ENCODE measurements at places on chromosomes 12 and 14.

DNA sequence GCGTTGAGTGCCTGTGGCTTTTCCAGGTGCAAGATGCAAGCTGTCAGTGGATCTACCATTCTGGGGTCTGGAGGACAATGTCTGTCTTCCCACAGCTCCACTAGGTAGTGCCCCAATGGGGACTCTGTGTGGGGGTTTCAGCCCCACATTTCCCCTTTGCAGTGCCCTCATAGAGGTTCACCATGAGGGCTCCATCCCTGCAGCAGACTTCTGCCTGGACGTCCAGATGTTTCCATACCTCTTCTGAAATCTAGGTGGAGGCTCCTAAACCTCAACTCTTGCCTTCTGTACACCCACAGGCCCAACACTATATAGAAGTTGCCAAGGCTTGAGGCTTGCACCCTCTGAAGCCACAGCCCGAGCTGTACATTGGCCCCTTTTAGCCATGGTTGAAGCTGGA lies 52.9 kb downstream of the PRKCH start:
- DNase-seq: no peak

DNA sequence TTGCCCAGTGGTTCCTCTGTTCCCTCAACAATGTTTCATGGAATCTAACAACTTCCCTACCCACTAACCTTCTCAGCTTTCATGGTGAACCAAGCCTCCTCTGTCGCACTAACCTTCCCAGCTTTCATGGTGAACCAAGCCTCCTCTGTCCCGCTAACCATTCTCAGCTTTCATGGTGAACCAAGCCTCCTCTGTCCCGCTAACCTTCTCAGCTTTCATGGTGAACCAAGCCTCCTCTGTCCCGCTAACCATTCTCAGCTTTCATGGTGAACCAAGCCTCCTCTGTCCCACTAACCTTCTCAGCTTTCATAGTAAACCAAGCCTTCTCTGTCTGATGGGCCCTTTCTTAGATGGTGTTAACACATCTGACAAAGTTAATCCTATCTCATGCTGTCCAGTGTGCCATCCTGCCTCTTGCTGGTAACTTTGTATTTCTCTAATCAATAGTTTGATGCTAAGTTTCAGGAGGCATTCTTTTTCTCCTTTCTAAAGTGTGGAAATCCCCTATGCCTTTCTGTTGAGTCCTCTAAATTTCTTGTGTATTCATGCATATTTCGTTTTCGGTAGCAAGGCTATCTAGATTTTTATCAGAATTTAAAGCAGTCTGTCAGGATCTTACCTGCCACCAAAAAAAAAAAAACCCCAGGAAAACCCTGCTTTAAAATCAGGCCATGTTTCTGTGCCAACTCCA lies 26.8 kb upstream of the KCNK13 start:
- DNase-seq: no peak

- no peak for DNase-seq
These were observed 52.1 kb downstream of the RIN3 start for GRCh38 chr14:92565718-92566115.

- DNase-seq: no peak
These were observed 24.3 kb upstream of the PLEKHD1 start for GRCh38 chr14:69460093-69460701.

GRCh38 chr14:102629808-102630350 lies 37.4 kb downstream of the RCOR1 start:
- DNase-seq: no peak

DNA sequence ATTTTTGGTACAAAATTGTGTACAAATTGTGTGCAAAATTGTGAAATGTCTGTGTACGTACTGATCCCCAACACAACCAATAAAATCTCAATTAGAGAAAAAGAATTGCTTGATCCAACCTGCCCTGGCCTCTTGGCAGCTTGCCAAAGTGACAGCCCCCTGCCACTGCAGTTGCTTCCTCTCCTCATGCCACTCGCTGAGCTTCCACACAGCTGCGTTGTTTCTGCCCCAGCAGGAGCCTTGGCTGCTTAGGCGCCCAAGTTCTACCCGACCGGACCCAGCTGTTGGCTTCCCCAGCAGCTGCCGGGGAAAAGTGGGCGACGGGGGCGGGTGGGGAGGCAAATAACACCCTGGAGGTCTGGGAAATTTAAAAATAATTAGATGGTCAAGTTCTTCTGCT lies 171.8 kb upstream of the ATF7IP start:
- no peak for DNase-seq
